ENCODE measurements at places on chromosomes 5 and 9. TPM values are rescaled to one million over a fixed set of nuclear protein-coding genes. Genes with fewer than 3 reads are reported as not detected.

Gene POU5F2
- 0.55 TPM for total RNA-seq

Gene LCN6
- not detected for total RNA-seq

Gene AIF1L
- under 0.01 TPM for total RNA-seq

Gene ALDH1B1
- total RNA-seq: 26.8 TPM

Gene IFNA2
- not detected for total RNA-seq

Gene AK6
- 32.0 TPM for total RNA-seq

Gene OLFM1
- 5.5 TPM for total RNA-seq

Gene MTMR12
- total RNA-seq: 9.8 TPM

Gene TXNDC15
- total RNA-seq: 192 TPM

Gene FOXI1
- total RNA-seq: not detected

Gene IL4
- total RNA-seq: not detected

Gene LEAP2
- total RNA-seq: 0.14 TPM

Gene CETN3
- total RNA-seq: 8.5 TPM

Gene STC2
- 582 TPM for total RNA-seq

Gene HTR1A
- total RNA-seq: not detected

Gene SPATA31E1
- not detected for total RNA-seq

Gene HRCT1
- total RNA-seq: 0.14 TPM

Gene FUT7
- not detected for total RNA-seq

Gene CCDC183
- 0.28 TPM for total RNA-seq

Gene SPINK13
- total RNA-seq: 2.4 TPM

Gene LIX1
- total RNA-seq: not detected

Gene NPR3
- 422 TPM for total RNA-seq

Gene TAF11L5
- not detected for total RNA-seq

Gene IRX1
- not detected for total RNA-seq

Gene HOMER1
- 12.8 TPM for total RNA-seq

Gene ARL14EPL
- total RNA-seq: 0.18 TPM

Gene ZNF883
- 1.2 TPM for total RNA-seq

Gene CORO2A
- 0.28 TPM for total RNA-seq

Gene PRSS3
- total RNA-seq: 28.4 TPM

Gene OR1L4
- total RNA-seq: not detected

Gene RPS23
- 4,995 TPM for total RNA-seq

Gene SSNA1
- total RNA-seq: 66.0 TPM

Gene BHMT
- not detected for total RNA-seq

Gene KIF4B
- under 0.01 TPM for total RNA-seq

Gene PPP3R2
- not detected for total RNA-seq

Gene DRD1
- total RNA-seq: under 0.01 TPM

Gene PIP5KL1
- 3.0 TPM for total RNA-seq

Gene MLANA
- total RNA-seq: not detected

Gene NR2F1-AS1
- total RNA-seq: 45.1 TPM

Gene IFNA13
- not detected for total RNA-seq

Gene GPR21
- total RNA-seq: 1.1 TPM

Gene SLC6A19
- not detected for total RNA-seq

Gene ADRB2
- total RNA-seq: 0.09 TPM

Gene PCDHGC4
- total RNA-seq: 1.7 TPM

Gene AQP3
- 12.2 TPM for total RNA-seq

Gene LNPEP
- 19.1 TPM for total RNA-seq

Gene PRDM9
- not detected for total RNA-seq

Gene DBH
- total RNA-seq: not detected

Gene PCDH1
- 0.55 TPM for total RNA-seq

Gene SH3TC2
- total RNA-seq: 0.65 TPM

Gene GABBR2
- total RNA-seq: 12.9 TPM

Gene PCDHGA11
- total RNA-seq: 6.4 TPM

Gene IRX4
- total RNA-seq: not detected

Gene OCLN
- total RNA-seq: 0.43 TPM

Gene FBP2
- not detected for total RNA-seq
